ENCODE measurements at places on chromosomes 2 and 18.

DNA sequence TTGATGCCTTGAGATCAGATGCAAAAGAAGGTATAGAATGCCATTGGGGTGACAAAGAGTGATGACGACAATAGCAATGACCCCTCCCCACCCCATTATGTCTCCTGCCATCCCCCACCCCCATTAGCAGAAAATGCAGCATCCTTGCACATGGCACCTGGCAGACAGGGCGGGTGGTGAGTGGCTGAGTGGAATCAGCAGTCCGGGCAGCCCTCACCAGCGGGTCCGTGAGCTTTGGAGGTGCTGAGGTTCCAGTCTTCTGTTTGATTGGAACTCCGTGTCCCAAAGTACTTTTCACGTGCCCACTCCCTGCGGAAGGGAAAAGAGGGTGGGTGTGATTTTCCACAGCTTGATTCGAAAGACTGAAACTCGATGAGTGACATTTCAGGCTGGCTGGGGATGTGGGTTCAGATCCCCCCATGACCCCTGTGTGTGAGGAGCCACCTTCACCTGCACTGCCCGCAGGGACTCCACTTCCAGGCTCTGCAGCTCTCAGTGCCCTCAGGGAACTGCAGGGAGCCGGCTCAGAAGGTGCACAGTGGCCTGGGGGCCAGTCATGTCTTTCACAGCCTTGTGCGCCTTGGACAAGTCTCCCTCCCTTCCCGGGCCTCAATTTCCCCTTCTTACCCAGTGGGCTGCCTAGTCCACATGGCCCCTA is 130.9 kb downstream of the GLI2 start:
- DNase-seq = no peak

DNA sequence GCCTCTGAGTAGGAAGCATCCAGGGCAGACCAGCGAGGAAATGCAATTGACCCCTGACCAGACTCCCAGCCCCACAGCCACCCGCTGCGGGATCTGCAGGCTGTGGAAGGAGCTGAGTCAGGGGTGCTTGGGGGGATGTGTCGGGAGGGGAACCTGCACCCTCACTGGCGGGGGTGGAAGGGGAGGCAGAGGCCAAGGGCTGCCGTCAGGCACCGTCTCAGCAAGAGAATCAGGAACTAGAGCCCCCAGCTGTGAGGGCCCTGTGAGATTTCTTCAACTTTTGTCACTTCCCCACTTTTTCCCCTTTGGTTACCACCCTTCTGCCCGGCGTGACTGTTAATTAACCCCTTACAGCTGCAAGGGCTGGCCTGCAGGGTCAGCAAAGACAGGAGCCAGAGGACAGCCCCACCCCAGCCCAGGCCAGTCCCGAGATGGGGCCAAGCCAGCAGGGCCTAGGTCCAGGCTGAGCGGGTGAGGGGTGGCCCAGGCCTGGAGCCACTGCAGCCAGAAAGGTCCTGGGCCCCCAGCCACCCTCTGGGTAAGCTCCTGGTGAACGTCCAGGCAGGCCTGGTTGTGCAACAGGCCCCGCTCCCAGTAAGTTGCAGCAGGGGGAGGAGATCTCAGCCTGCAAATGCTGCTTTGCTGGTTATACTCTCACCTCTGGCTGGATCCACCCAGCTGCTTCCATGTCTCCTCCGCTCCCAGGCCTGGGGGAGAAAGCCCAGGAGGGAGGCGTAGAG is 147.0 kb upstream of the ID2 start:
- DNase-seq = no peak

DNA sequence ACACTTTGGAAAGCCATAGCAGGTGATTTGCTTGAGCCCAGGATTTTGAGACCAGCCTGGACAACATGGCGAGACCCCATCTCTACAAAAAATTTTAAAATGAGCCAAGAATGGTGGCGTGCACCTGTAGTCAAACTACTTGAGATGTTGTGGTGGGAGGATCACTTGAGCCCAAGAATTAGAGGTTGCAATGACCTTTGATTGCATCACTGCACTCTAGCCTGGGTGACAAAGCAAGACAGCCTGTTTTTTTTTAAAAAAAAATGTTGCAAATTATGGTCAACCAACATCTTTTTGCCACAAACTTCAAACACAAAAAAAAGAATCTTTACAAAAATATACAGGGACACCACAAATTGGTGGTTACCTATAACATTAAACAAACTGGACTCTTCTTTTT is 40.3 kb downstream of the MEX3C start:
- no peak for DNase-seq

- DNase-seq = no peak
These were observed 14.7 kb downstream of the SLC14A1 start for GRCh38 chr18:45738660-45739059.

DNA sequence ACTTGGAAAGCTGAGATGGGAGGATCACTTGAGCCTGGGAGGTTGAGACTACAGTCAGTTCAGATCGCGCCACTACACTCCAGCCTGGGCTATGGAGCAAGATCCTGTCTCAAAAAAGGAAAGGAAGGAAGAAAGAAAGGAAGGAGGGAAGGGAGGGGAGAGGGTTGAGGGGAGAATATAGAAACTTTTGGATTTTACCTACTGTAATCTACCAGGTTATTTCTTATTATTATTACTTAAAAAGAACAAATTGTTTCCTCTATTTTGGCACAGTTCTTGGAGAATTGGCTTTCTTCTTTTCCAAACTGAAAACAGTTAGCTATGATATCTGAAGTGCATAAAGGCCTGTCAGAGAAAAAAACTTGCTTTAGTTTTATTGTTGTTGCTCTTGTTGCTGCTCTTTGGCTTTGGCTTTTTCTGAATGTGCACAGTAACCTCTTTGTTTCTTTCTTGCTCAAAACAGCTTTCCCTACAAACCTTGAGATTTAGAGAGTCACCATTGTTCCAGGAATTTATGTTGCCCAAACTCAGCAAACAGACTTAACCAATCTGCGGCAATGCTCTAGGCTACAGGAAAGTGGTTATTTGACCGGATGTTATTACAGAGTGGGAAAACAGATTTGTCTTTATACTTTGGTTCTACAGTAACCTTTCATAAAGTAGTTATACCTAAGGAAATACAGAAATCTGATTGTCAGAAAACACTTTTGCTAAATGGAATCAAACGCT is 214.9 kb downstream of the XIRP2 start:
- no peak for DNase-seq

GRCh38 chr2:9696731-9697130 is 65.9 kb upstream of the YWHAQ start:
- no peak for DNase-seq

GRCh38 chr2:100453853-100454252 is 16.4 kb upstream of the NMS start:
- DNase-seq = no peak

- no peak for DNase-seq
These were observed 90.5 kb downstream of the TMEM17 start for GRCh38 chr2:62415518-62415917.

- DNase-seq = no peak
These were observed 94.5 kb upstream of the THUMPD2 start for GRCh38 chr2:39873586-39873985.

DNA sequence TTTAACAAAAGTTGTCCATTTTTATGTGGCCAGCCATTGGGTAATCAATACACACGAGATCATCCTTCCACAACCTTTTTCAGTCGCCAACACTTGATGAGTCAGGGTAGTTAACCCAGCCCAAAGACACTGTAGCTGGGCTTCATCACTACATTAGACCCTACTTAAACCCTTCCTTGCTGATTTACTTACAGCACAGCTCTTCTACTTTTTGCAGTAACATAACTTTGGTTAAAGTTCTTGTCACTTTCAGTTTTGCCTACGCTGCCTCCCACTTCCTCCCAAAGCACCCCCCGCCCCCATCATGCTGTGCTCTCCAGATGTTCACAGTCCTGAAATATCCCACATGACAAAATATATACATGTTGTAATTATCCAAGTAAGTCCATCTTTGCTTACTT is 103.6 kb downstream of the CDK15 start:
- peak; percentile 33 for DNase-seq

- no peak for DNase-seq
These were observed 9.7 kb upstream of the IL1RN start for GRCh38 chr2:113117541-113118262.

DNA sequence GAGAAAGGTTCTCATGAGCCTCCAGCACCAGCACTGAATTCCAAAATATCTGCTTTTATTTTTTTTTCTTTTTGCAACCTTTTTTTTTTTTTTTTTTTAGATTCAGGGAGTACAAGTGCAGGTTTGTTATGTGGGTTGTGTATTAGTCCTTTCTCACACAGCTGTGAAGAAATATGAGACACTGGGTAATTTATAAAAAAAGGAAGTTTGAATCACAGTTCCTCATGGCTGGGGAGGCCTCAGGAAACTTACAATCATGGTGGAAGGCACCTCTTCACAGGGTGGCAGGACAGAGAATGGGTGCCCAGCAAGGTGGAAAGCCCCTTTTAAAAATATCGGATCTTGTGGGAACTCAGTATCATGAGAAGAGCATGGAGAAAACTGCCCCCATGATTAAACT is 7.9 kb upstream of the TMX3 start:
- DNase-seq = no peak

- no peak for DNase-seq
These were observed 1.9 kb downstream of the YES1 start for GRCh38 chr18:809985-810642.

Data from GM19239 (cell line).